NCI-H146 (cell line): ENCODE measurements at places on chromosomes 5 and 9.

DNA sequence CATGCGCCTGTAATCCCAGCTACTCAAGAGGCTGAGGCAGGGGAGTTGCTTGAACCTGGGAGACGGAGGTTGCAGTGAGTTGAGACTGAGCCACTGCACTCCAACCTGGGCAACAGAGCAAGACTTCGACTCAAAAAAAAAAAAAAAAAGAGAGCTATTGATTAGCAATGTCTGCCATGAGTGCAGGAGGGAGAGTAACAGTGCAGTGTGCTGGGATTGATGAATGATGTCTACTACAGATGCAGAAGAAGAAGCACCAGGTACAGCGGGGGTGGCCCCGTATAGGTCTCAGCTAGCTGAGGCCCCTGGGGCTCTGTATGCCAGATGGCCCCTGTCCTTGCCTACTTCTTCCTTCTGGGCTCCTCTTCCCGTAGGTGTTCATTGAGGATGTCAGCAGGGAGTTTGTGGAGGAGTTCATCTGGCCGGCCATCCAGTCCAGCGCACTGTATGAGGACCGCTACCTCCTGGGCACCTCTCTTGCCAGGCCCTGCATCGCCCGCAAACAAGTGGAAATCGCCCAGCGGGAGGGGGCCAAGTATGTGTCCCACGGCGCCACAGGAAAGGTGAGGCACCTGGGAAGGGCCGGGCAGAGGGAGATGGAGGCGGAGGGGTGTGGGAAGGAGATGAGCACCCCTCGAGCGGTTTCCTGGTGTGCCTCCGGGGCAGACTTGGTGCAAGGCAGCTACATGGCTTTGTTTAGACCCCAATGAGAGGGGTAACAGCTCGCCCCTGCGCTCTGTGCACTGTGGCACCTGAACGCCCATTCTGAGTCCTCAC, 13.5 kb downstream of the ASS1 start:
- no peak for DNase-seq

DNA sequence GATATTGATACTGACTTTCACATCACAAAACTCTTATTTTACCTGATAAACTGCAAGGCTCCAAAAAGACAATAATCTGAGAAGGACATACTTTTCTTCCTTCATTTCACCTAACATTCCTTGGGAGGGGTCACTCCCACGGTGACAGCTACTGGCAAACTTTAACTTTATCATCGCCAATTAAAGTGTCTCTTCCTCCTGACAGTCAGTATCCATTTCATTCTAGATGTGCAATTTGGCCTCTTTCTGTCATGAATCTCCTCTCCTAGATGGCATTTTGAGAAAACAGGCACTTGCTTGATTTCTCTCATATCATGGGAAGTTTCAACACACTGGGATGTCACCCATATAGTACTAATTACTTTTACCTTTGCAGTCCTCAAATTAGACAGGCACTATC, 413.5 kb upstream of the CCNG1 start:
- no peak for DNase-seq

DNA sequence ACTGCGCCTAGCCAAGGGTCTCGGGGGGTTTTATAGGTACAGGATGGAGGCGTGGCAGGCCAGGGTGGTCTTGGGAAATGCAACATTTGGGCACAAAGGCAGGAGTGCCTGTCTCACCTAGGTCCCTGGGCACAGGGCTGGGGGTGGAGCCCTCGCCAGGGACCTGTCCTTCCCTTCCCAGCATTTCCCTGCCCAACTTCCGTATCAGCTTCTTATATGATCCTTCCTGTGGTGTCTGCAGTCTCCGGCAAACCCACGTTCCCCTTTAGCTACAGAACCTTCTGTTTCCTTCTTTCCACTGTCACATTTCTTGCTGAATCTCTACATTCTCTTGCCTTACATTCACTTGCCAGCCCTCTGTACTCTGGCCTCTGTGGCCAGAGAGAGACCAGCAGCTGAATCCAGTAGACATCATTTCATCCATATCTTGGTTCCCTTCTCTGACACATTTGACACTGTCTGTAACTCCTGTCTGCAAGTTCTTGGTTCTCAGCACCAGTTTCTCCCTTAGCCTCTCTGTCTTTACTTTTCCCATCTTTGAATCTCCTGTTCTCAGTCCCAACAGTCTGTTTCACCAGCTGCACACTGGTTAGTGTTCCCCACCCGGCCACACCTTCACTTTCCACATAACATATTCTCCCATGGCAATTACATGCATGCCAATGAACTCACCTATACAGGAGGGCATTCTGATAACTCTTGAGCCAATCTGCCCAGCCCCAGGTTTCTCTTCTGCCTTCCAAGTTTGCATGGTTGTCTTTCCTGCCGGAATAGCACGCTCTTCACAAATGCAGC, 134.7 kb upstream of the ZNF608 start:
- no peak for DNase-seq

GRCh38 chr9:1879501-1879900, 135.6 kb upstream of the SMARCA2 start:
- DNase-seq: no peak

DNA sequence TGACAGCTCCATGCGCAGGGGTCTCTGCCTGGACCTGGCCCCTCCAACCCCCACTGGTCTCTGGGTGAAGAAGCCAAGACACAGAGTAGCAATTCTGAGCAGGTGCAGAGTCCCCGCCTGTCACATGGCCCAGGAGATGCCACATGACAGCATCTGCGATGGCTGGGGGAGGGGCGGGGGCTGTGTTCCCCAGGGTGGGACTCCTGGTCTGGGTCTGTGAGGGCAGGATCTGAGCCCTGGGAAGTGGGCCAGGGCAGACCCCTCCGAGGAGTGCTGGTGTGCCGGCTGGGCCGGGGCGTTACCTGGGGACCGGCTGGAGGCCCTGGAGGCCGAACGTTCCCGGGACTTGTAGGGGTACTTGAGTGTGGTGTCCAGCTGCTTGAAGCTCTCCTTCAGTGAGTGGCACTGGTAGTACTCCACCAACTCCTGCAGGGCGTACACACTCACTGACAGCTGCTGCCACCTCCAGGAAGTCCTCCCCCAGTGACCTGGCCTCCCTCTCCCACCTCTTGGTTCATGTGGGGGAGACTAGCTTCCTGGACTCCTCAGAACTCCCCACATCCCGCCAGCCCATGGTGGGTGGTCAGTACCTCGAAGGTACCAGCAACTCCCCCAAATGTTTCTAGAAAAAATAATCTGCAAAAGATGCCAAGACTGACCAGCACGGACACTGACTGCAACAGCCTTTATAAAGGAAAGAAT, 32.1 kb upstream of the SARDH start:
- DNase-seq: no peak

DNA sequence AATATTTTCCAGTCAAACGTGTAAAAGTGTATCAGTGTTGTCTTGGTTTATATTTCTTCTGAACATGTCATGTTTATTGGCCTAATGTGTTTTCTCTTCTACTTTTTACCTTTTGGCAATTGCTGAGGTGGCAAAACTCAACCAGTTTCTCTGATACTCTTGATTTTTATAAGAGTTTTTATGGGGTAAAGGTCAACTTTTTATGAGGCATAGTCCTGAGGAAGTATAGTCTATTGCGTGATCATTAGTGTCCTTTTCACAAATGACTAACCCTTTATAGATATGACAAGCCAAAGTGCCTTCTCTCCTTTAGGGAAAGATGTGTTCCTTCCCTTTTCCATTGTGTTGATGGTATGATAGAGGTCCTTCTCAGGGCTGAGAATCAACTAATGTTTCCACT, 32.9 kb downstream of the OCLN start:
- DNase-seq: no peak

DNA sequence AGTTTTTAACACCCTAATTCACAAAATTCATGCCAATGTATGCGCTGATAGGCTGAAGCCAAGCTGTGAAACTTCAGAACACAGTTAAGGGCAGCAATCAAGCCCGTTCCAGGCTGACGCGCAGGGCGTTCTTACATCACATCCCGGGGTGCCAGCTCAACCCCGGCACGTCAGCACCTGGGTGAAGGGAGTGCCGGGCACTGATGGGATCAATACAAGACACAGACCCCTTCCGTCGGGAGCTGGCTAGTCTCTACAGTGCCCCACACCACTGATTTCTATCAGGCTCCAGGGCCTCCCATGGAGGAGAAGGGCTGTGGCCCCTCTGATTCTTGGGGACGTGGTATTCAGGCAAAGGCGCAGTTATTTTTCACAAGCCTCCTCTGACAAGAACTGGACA, 12.0 kb downstream of the BARHL1 start:
- no peak for DNase-seq

DNA sequence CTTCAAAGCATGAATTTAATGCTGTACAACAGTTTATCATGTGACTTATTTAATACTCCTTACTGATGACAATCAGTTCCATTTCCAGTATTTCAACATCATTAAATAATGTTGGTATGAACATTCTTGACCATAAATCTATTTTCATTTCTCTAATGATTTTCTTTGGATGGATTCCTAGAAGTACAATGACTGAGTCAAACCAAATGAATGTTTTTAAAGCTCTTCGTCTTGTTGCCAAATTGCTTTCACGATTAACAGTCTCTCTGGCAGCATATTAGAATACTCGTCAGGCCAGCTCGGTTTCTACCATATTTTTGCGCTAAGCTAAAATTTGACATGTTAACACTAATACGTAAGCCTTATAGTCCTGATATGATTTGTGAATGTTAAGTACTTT, 197.0 kb downstream of the TRPM3 start:
- DNase-seq: no peak

GRCh38 chr5:118946138-118946800, 42.1 kb downstream of the DTWD2 start:
- no peak for DNase-seq

DNA sequence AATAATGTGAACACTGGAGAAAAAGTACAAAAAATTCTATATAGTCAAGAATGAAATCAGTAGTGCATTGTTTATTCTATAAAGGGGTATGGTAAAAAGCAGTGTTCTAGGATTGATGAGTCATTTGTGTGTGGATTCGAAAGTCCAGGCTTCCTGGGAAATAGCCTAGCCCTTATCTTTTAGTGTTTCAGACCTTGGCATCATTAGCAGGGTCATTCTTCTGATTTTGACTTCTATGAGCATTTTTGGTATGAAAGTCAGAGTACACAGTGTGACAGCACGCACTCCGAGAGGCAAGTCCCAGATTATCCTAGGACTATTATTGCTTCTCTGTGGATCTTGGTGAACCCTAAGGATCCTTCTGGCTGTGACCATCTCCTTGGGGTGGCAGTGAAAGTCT, 16.9 kb downstream of the PCSK5 start:
- no peak for DNase-seq

- no peak for DNase-seq
Measured at GRCh38 chr5:172568308-172568910, 72.7 kb upstream of the NEURL1B start.

GRCh38 chr9:19492775-19493173, 84.0 kb downstream of the ACER2 start:
- DNase-seq: no peak

DNA sequence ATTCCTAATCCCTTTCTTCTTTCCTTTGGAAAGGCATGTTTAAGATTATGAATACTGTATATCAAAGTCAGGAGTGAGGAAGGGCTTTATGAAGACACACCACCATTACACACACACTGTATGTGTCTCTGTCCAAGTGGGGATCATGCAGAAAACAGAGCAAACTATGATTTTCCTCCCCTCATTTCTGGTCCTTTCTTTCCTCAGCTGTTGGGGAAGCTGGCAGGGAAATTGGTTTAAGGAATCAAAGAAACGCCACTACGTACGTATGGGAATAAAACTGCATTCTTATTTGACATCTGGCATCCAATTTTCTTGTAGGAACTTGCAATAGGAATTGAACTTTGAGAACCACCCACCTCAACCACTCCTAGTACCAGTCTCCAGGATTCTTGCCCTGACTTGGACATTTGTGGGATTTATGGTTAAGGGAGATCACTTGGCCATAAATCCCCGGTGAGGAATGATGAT, 125.8 kb downstream of the PDE4D start:
- peak; percentile 24 for DNase-seq

GRCh38 chr5:177392765-177393164, 7.7 kb downstream of the PFN3 start:
- peak; percentile 28 for DNase-seq

DNA sequence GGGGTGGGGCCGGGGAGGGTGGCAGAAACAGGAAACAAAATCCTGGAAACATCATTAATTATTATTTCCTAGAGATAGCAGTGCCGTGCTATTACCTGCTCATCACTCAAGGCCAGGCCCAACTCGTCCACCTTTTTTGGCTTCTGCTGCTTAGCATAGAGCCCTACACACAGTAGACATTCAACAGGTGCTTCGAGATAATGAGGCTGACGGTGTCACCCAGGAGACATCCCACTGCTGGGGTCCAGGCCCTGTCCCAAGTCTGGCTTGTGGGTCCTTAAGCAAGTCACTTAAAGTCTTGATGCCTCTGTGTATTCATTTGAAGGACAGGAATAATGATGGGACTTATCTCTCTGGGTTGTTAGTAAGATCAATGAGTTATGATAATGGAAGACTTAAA, 506.6 kb downstream of the BNC2 start:
- DNase-seq: no peak

- no peak for DNase-seq
Measured at GRCh38 chr9:99712214-99712613, 109.5 kb upstream of the NR4A3 start.

GRCh38 chr5:34996261-34996660, 51.5 kb downstream of the AGXT2 start:
- no peak for DNase-seq

DNA sequence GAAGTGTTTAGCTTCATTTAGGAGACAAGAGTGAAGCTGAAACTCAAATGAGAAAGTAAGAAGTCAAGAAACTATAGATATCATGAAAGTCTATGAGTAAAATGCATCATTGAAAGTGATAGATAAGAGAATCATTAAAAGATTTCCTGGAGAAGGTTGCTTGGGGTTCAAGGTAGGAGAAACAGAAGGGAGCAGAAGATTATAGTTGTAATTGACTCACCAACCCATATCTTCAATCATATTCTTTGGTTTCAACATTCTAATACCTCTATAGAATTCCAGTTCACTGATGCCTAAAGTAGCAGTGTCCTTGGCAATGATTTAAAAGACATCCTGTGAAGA, 365.7 kb upstream of the RIOK2 start:
- DNase-seq: no peak

- DNase-seq: no peak
Measured at GRCh38 chr5:173832386-173832785, 55.8 kb upstream of the CPEB4 start.
